ENCODE measurements at places on chromosomes 16 and 17. TPM values are rescaled to one million over a fixed set of nuclear protein-coding genes. Genes with fewer than 3 reads are reported as not detected.

The FBXW10B gene
- total RNA-seq, result 3.4 TPM

The SEPTIN12 gene
- total RNA-seq, result not detected

The SPNS3 gene
- total RNA-seq, result not detected

The KCTD19 gene
- total RNA-seq, result not detected

The HSPB9 gene
- 0.48 TPM for total RNA-seq

The MRPL38 gene
- total RNA-seq, result 41.7 TPM

The ATP2A1 gene
- total RNA-seq, result not detected

The KANSL1 gene
- 89.0 TPM for total RNA-seq

The MT4 gene
- total RNA-seq, result not detected

The SMIM36 gene
- total RNA-seq, result not detected

The HP gene
- total RNA-seq, result 170 TPM

The FBXW10 gene
- not detected for total RNA-seq

The C1QL1 gene
- not detected for total RNA-seq

The LPO gene
- 0.23 TPM for total RNA-seq

The FSCN2 gene
- 4.7 TPM for total RNA-seq

The EPX gene
- not detected for total RNA-seq

The PARD6A gene
- 4.3 TPM for total RNA-seq

The SHCBP1 gene
- 6.3 TPM for total RNA-seq

The MYCBPAP gene
- total RNA-seq, result 0.91 TPM

The TBC1D3H gene
- total RNA-seq, result not detected

The MEOX1 gene
- total RNA-seq, result 5.5 TPM

The CA5A gene
- total RNA-seq, result not detected

The YPEL2 gene
- 16.7 TPM for total RNA-seq

The CHST5 gene
- not detected for total RNA-seq

The SLX1B gene
- total RNA-seq, result 31.1 TPM

The TM4SF5 gene
- total RNA-seq, result not detected

The FOXC2 gene
- 0.56 TPM for total RNA-seq
